ENCODE measurements at places on chromosomes 6 and 20. TPM values are rescaled to one million over a fixed set of nuclear protein-coding genes. Genes with fewer than 3 reads are reported as not detected.

CRISP2 gene
- not detected for polyA plus RNA-seq

NRM gene
- 26.2 TPM for polyA plus RNA-seq

REM1 gene
- not detected for polyA plus RNA-seq

DEFB124 gene
- not detected for polyA plus RNA-seq

PSORS1C2 gene
- not detected for polyA plus RNA-seq

ADGRB3 gene
- not detected for polyA plus RNA-seq

KIFC1 gene
- 47.5 TPM for polyA plus RNA-seq

CEP85L gene
- 2.3 TPM for polyA plus RNA-seq

FERMT1 gene
- polyA plus RNA-seq: 204 TPM

C6orf141 gene
- 12.1 TPM for polyA plus RNA-seq

HLA-DPB1 gene
- polyA plus RNA-seq: 10.7 TPM

SLC22A16 gene
- polyA plus RNA-seq: not detected

TRMT11 gene
- 14.8 TPM for polyA plus RNA-seq

SLCO4A1 gene
- polyA plus RNA-seq: 0.99 TPM

GSTA3 gene
- not detected for polyA plus RNA-seq

Data from mammary epithelial cell (primary cell).